Calu3 (cell line): ENCODE measurements at places on chromosomes 7 and 10.

GRCh38 chr7:84484502-84485079 is 290.0 kb upstream of the SEMA3A start:
- no peak for DNase-seq

DNA sequence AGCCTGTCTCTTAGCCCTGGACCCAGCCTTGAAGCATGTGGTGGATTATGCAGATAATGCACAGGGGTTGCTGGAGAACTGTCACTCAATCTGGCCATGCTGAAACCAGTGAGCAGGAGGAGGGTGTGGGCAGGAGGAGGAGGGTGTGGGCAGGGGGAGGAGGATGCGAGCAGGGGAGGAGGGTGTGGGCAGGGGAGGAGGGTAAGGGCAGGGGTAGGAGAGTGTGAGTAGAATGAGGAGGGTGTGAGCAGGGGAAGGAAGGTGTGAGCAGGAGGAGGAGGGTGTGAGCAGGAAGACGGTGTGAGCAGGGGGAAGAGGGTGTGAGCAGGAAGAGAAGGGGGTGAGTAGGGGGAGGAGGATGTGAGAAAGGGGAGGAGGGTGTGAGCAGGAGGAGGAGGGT is 18.8 kb downstream of the CAMK2B start:
- DNase-seq, result no peak

DNA sequence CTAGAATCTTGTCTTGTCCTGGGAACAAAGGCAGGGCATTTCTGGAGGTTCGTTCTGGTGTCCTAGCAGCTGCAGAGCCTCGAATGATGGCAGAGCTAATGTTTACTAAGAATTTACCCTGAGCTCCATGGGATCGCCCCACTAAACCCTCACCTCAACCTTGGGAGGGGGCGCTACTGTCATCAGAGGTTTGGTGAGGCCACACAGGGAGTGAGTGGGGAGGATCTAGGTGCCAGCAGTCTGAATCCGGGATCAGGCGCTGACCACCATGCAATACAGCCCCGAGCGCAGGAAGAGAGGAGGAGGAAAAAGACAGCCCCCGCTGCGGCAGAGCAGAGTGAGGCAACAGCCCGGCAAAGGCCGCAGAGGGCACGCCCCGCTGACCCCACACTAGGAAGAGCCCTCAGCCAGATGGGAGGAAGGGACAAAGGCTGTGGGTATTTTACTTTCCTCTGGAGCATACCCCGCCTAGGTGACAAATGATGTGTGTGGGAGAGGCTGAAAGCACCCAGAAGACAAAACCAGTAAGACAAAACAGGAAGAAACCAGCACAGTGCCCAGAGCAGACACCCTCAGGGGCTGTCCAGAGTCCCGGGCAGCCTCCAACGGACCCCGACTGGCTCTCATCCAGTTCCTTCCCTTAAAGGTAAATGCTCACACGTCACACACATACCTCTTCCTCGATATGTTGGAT is 103.5 kb downstream of the FAM53B start:
- DNase-seq, result no peak

- DNase-seq, result no peak
These were observed 28.8 kb downstream of the CYP17A1 start for GRCh38 chr10:102808380-102808779.

DNA sequence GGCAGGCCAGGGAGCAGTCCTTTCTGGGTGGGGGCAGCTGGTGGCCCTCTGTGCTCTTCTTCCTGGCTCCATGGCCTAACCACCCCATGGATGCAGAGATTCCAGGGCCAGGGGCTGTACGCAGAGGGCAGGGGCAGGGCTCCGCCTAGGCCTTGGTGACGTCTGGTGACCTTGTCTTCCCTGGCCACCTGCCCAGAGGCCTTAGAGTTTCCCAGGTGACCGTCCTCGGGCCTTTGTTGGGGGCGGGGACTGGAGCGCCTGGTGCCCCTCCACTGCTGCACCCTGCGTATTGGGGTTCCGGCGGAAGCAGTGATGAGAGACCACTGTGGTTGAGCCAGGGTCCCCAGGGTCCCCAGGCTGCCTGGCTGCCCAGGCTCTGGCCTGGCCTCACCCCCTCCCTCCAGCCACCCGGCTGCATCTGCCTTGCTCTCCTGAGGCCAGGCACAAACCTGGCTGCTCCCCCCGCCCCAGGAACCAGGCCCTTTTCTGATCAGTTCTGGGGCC is 10.3 kb downstream of the PWWP2B start:
- peak; percentile 41 for DNase-seq

DNA sequence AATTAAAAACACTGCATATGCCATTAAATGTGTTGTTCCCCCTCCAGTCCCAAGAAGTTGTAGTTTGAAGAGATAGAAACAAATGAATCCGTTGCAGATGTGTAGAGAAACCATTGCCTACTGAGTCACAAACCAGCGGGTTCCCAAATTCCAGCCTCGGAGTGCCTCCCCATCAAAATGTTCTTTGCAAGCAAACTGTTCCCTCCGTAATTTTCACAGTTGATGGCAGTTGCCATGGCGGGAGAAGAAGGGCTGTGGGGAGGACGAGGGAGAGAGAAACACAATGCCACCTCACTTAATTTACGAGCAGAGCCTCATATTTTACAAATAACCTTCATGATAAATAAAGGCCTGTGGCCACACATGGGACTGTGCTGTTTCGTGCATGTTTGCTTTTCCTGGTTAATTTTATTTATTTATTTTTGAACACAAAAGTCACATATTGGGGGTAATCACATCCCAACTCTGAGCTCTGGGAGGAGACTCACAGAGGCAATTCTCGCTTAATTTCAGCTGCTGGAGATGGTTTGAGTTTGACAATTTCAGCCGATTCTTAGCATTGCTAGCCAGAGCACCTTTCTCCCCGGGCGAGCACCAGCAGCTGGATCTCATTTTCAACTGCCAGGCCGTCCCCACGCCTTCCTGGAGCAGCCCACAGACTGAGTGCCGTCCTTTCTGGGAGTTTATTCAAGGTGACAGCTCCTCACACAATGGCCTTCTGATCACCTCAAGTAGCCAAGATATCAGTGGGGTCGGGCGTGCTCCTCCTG is 1084.2 kb downstream of the KCNMA1 start:
- no peak for DNase-seq

DNA sequence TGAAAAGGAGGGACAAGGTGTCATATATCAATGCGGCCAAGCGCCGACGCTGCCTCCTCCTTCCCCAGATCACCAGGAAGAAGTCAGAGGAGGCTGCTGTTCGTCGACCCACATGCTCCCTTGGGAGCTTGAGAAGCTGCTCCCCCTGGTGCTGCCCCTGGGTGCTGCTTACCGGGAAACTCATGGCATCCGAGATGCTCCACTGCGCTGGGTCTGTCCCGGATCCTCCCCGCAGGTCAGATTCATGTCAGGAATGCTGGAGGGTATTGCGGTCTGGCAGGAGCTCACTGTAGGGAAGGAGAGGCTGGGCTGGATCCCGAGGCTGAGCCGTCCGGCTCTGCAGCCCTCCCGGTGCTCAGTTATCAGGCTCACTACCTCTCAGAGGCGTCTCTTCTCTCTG is 123.7 kb upstream of the FAM20C start:
- no peak for DNase-seq

DNA sequence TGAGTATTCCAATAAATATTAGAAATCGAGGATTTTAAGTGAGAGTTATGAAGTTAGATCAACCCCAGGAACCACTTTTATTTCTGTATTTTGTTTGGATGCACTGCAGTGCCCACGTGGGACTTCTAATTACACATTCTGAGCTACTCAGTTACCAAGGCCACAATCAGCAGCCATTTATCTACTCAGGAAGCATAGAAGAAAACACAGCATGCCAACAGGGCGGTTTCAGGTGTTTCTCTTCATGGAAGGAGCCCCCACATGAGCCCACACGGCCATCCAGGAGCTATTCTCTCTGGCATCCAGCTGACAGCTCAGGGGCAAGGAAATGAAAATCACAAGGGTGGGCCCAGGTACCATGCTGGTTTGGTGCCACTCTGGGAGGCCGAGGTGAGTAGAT is 266.5 kb upstream of the MKLN1 start:
- DNase-seq, result no peak

DNA sequence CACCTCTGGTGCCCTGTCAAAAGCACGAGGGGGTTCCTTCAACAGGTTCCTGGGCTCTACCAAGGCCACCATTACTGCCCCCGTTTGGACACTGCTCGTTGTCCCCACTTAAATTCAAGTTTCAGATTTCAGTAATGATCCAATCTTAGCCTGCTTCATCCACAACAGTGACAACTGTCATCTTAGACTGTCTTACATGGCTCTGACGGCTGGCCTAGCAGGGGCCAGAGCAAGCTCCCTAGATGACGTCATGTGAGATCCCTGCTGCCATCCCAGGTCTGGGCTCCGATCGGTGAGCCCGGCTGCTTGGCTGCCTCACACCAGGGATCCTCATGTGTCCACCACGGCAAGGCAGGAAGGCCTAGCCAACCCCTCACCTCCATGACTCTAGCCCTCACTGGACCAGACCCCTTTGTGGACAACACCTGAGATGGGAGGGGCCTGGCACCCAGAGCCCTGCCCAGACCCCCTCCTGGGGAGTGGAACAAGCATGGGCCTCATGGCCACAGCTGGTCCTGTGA is 82.5 kb downstream of the FAM53B start:
- no peak for DNase-seq

DNA sequence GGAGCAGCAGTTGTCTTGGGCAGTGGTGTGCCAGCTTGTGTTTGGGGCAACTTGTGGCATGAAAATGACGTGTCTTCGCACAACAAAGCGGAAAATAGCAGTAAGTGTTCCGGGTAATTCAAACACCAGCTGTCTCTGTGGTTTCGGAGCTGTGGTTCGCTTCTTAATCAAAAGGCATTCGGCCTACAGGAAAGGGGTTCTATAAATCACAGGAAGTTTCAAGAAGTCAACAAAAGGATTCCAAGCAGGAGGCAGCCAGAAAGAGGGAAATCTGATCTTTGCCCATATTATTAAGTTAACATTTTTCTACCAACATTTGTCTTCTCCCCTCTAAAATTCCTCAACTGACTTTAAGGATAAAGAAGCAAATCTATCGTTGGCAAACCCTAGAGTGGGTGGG is 353.4 kb downstream of the FGFR2 start:
- no peak for DNase-seq
